NCI-H1092 (cell line): ENCODE measurements at places on chromosomes 2 and 18.
A peak's percentile ranks its signal among the peaks of the same experiment; 100 is the strongest.

DNA sequence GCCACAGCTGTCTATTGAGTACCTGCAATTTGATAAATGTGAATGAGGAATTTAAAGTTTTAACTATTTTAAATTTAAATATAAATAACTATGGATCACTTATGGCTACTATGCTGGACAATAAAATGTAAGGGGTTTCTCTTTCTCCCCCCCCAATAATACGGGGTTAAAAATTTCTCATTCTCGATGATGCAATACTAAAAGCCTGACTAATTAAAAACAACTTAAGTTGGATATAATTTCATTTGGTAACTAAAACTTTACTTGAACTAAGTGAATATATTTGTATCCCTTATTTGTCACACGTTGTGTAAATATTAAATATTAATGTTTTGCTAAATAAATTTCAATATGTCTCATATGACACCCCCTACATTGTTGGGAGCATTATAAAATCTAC, 297.3 kb downstream of the GRB14 start:
- no peak for DNase-seq

DNA sequence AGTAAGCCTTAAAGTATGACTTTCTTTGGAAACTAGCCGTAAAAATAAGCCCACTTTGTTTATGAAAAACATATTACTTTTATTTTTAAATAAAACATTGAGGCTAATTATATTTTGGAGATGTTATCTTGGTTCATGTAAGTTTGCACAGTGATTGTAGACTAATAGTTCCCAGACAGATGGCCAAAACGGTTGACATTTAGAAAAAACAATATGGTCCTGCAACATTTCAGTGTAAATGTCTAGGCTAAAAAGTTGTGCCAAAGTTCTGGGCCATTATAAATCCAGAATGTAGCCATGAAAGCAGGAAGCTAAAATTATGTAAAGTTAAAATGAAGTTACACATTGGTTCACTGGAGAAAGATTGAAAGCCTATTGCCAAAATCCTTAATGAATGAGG, 43.6 kb downstream of the SLC5A7 start:
- no peak for DNase-seq

GRCh38 chr2:47321411-47322031, 81.4 kb upstream of the MSH2 start:
- DNase-seq: no peak

- peak; percentile 8 for DNase-seq
These were observed 46.2 kb upstream of the MGAT5 start for GRCh38 chr2:134207589-134208209.

DNA sequence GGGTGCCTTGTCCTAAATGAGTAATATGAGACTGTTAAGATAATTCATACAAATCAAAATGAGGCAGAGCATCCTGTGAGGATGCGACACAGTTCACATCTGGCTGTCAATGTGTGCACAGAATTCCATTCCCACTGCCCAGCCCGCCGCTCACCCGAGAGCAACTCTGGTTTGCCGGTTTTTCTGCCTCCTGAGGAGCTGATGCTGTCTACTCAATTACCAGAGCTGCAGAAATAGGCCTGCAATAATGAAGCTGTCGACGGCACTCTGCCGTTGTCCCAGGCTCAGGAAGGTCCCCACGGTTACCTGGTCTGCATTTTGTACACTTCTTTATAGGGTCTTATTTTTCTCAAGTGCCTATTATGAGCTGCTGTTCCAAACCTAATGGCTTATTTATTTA, 55.7 kb upstream of the LYPD1 start:
- DNase-seq: no peak

- no peak for DNase-seq
These were observed 464 bp upstream of the SESTD1 start for GRCh38 chr2:179265082-179265510.

- DNase-seq: no peak
These were observed 85.4 kb upstream of the ALPP start for GRCh38 chr2:232293191-232293590.

GRCh38 chr2:96176661-96177060, 31.4 kb upstream of the DUSP2 start:
- DNase-seq: no peak

DNA sequence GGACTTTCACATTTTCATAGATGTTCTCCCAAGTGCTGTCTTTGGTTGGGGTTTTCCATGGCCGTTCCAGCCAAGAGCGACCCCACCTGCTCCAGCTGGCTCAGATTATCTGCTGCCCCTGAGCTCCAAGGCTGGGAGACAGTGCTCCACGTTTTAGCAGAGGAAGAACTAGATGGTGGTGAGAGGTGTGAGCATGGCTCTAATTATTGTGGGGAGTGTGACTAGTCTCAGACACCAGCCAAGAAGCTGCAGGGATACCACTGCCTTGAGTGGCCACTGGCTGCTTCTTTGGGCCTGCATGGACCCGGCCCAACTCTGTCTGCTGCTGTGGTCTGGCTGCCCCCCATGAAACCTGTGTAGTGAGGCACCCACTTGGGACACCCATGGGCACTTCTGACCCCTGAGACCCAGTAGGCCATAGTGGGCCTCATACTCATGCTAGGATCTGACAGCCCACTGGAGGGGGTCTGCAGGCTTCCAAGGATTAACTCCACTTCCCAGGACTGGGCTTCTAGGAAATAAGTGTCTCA, 2.8 kb upstream of the NCL start:
- DNase-seq: no peak

DNA sequence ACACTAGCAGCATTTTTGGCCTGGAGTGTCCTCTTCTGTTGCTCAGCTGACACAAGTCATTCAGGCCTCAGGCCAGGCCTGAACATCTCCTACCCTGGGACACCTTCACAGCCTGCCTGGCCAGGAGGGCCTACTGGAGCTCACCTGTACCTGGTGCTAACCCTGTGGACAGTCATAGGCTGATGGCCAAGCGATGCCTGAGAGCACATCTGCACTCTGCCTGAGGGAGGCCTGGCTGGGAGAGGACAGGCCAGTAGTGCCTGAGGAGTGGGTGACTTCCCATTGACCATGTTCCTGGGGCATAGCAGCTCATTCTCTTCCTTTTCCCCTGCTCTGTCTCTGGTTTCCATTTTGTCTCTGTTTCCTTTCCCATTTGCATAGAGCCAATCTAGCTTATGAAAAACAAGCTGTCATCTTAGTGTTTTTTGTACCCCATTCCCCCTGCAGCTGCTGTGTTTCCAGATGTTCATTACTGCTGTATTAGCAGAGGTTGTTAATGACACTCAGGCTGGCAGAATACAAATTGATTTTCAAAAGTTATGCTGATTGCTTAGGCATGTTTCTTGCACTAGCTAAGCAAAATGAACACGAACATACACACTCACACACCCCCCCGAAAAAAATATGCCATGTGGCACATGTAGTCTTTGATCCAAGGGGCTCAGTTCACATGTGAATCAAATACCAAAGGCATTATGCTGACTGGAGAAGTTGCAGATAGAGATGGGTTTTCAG, 149.7 kb upstream of the HS6ST1 start:
- DNase-seq: no peak

GRCh38 chr2:100886085-100886484, 66.1 kb downstream of the NPAS2 start:
- DNase-seq: no peak

- DNase-seq: peak; percentile 34
These were observed 436.3 kb downstream of the CBLN2 start for GRCh38 chr18:72107647-72108383.

- DNase-seq: no peak
These were observed 21.8 kb upstream of the NOSTRIN start for GRCh38 chr2:168780669-168781071.

GRCh38 chr2:10234013-10234306, 68.7 kb upstream of the HPCAL1 start:
- no peak for DNase-seq

GRCh38 chr18:12428923-12429322, 21.2 kb downstream of the PRELID3A start:
- DNase-seq: no peak

DNA sequence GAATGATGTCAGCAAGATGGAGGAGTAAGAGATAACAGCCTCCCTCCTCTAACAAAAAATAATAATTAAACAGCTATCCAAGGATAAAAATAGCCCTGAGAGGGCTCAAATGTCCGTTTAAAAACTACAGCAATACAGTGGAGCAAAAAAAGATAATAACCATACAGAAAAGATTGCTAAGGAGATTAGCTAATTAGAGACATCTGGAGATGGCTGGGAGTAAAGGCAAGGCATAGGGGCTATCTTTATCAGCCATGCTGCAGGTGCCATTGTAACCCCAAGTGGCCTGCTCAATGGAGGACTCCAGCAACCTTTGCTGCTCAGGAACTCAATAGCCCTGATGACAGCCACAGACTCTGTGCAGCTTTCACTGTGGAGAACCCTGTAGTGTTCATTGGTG, 42.7 kb downstream of the MDH1 start:
- DNase-seq: no peak

DNA sequence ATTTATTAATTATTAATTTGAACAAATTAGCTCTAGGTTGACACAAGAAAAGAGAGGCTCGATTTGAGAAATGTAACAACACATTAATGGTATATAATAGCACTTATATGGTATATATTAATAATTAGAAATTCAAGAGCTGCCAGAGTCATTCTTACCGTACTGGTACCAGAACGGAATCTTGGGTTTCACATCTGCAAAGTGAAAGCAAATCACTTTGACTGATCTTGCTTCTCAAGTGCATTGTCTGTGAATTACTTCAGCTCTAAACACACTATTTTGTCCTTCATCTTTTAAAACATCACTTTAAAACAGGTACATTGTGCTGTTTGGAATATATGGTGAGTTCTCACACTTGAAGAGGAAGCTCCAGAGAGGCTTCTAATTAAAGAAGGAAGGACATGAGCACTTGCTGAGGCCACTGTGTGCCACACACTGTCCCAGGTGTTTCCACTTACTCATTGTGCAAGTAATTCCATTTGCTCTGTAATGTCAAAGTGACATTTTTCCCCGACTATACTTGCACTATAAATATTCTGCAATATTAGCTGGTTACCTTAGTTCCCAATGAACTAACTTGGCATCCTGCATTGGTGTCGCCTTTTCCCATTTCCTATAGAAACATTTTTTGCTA, 85.8 kb downstream of the PLA2R1 start:
- no peak for DNase-seq

DNA sequence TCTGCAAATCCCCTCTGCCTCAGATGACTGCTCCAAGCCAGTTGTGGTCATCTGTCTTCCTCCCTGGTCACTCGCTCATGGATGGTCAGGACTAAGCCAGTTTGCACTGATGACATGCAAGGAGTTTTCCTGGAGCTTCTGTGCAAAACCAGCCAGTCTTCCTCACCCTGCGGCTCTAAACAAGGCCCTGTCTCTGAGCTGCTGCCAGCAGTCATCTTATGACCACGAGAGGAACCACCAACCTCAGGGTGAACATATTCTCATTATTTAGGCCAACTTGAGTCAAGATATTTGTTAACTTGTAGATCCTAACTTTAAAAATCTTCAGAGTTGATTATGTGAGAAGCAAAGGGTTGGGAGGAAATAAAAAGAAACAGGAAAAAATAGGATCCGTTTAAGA, 119.9 kb upstream of the CAB39 start:
- DNase-seq: no peak

- DNase-seq: no peak
These were observed 1.7 kb downstream of the FHL2 start for GRCh38 chr2:105397025-105397722.

DNA sequence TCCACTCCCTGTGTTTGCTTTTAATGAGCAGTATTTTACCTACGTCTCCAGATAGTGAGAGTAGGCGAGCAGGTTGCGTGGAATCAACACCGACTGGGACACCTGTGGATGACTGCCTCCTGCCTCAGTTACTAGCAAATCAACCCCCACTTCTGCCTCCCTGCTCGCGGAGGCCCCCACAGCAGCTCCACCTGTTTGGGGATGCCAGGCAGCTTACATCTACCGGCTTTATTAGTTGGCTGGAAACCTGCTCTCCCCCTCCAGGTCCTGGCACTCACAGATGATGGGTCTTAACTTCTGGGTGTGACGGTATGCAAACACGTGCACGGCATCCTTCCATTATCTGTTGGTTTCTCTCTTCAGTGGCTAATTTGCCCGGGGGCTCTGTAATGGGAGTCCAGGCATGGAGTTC, 164.4 kb upstream of the SESTD1 start:
- DNase-seq: no peak

- DNase-seq: peak; percentile 44
These were observed 482.9 kb upstream of the HS6ST1 start for GRCh38 chr2:128801576-128801975.

GRCh38 chr2:120546048-120546864, 189.4 kb upstream of the GLI2 start:
- no peak for DNase-seq

GRCh38 chr2:24717263-24717951, 75.8 kb downstream of the PTRHD1 start:
- no peak for DNase-seq

- no peak for DNase-seq
These were observed 10.4 kb downstream of the CIB4 start for GRCh38 chr2:26630669-26631360.

- no peak for DNase-seq
These were observed 134.5 kb downstream of the MEIS1 start for GRCh38 chr2:66569321-66569851.

DNA sequence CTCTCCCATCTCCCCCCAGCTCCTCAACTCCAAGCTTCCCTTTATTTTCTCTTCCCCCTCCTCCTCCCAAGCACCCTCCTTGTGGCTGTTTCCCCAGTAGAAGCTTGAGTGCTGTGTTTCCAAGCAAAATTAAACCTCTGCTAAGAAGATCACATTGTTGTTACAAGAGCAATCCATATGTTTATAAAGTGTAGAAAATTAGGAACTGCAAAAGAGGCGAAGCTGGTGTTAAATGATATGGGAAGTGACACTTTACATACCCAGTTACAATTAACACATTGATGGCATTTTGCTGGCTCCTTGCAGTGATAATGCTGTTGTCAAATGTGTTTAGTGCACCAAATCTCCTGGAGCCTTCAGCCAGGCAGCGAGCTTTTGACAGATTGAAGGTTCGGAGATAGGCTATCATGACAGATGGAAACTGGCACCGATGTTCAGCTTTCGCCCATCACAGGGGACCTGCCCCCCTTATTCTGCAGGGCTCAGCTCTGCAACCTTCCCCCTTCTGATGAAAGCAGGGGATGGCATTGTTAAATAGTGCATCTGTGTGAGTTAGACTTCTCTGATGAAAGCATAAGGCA, 259.8 kb upstream of the ATP5MC3 start:
- DNase-seq: no peak

DNA sequence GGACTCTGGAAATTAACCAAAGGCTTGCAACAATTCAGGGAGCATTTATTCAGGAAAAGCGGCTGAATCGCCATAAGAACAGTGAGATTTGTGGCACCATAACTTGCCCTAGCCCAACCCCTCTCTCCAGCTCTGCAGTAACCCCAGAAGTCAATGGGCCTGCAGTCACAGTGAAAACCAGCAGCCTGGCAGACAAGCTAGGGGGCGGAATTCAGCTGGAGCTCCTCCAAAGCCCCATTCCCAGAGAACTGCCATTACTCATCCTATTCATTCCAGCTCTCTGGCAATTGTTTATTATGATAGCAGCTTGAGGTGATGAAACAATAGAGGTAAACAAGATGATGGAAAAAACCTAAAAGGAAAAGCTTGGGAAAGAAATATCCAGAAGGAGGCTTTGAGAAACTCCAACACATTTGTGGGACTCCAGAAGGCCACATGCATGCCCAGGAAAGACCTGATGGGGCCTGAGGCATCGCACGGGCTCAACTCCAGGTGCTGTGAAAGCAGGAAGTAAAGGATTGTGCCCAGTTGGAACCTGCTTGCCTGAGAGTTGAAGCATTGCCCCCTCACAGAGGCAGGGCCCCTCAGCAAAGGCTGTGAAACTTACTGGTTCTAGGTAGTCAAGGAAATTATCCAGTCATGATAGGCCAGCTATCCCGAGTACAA, 126.7 kb downstream of the TWIST2 start:
- no peak for DNase-seq
